ENCODE measurements at places on chromosomes 6 and 20.

GRCh38 chr6:145699462-145699861 is 35.9 kb downstream of the EPM2A start:
- no peaks in the 10 kb centered on the region for H3K27me3 ChIP-seq
- no peak overlapping the region for H3K4me3 ChIP-seq
- H3K4me1 ChIP-seq: no peaks in the 10 kb centered on the region
- DNase-seq: no peak
- no peak overlapping the region for H3K27ac ChIP-seq

DNA sequence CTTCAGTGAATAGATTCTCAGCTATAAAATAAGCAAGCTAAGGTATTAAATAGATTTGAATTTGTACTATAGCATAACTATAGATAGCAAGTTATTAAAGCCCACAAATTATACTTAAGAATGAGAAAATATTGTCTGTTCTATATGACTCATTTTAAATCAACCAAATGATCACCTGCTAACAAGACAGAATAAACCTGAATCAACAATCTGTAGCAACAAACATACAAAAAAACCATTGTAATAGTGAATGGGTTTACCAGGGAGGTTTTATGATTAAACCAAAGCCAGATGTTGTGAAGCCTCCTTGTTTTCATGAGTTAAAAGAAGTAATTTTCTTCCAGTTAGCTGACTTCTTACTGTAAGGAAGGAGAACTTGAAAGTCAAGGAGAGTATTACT is 71.9 kb upstream of the HTR1B start:
- no peak overlapping the region for H3K4me3 ChIP-seq
- H3K27me3 ChIP-seq: no peaks in the 10 kb centered on the region
- no peak overlapping the region for H3K27ac ChIP-seq
- no peaks in the 10 kb centered on the region for H3K36me3 ChIP-seq
- no peak for DNase-seq

DNA sequence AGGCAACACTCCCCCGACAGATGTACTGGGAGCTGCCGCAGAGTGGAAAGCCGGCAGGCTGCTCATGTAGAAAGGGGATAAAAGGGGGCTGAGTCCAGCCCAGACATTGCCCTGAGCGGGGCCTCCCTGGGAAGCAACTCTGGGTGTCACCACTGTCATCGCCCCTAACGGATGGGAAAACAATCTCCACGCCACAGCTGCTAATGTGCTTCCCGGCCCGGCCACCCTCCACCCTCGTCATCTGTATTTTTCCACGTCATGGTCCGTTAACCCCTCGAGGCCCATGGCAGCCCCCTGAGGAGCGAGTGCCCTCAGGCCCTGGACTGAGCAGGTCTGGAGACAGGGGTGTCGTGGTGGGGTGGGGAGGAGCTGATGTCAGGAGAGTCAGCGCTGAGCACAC is 227.4 kb downstream of the DLL1 start:
- no peaks in the 10 kb centered on the region for H3K4me1 ChIP-seq
- H3K4me3 ChIP-seq: no peak overlapping the region
- H3K27ac ChIP-seq: no peak overlapping the region

- H3K36me3 ChIP-seq: no peaks in the 10 kb centered on the region
- DNase-seq: no peak
- H3K27ac ChIP-seq: no peak overlapping the region
- H3K4me3 ChIP-seq: no peak overlapping the region
Measured at GRCh38 chr20:57007171-57007540, 259.3 kb downstream of the BMP7 start.

DNA sequence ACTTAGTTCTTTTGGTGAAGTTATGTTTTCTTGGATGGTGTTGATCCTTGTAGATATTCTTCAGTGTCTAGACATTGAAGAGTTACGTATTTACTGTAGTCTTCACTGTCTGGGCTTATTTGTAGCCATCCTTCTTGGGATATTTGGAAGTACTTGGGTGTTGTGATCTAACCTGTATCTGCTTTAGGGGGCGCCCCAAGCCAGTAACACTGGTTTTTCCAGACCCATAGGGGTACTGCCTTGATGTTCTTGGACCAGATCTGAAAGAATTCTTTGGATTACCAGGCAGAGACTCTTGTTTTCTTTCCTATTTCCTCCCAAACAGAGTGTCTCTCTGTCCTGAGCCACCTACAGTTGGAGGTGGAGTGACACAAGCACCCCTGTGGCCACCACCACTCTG is 309.1 kb upstream of the IMPG1 start:
- no peak for DNase-seq
- no peaks in the 10 kb centered on the region for H3K27me3 ChIP-seq
- no peak overlapping the region for H3K4me3 ChIP-seq
- no peaks in the 10 kb centered on the region for H3K4me1 ChIP-seq
- no peak overlapping the region for H3K27ac ChIP-seq

DNA sequence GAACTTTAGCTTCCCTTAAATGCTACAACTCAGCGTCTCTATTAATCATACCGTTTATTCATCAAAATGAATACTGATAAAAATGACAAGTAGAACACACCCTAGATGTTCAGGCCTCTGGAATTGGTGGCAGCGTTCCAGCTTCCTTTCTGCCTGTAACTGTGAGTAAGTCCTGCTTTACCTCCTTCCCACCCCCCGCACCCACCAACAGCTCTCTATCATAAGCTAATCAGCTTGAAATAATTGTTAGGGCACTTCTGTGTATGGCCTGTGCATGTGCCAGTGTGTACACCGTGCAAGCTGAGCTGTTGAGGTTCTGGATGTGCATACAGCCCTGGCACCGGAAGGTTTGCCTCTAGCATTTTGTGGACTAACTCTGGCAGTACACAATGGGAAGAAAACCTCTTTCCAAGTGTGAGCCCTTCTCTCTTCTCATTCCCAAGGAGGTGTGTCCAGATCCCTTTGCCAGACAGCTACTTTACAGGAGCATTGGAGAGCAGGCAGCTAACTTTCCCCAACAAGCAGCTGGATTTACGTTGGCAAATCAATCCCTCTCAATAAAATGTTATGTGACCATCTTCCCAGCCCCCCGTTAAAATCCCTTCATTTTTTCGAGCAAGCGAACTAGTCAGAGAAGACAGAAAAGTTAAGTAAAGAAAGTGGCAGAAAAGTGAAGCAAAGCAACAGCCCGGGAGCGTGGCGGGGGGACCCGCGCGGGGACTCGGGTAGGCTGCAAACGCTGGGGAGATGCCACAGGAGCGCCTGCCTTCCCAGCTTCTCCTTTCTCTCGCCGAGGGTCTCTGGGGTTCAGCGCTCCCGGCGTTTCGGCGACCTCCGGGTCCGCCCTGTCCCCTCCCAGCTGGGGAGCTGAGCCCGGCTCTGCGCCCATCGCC is 803 bp upstream of the ADGRG6 start:
- peaks cover 2% of the 10 kb centered on the region for H3K4me1 ChIP-seq
- DNase-seq: no peak
- H3K27ac ChIP-seq: no peak overlapping the region
- peak overlapping the region; percentile 72 for H3K4me3 ChIP-seq

- H3K36me3 ChIP-seq: no peaks in the 10 kb centered on the region
- H3K27me3 ChIP-seq: no peaks in the 10 kb centered on the region
- no peak for DNase-seq
- no peaks in the 10 kb centered on the region for H3K4me1 ChIP-seq
- H3K27ac ChIP-seq: no peak overlapping the region
- no peak overlapping the region for H3K4me3 ChIP-seq
Measured at GRCh38 chr6:160477901-160478300, 129.7 kb downstream of the SLC22A3 start.

DNA sequence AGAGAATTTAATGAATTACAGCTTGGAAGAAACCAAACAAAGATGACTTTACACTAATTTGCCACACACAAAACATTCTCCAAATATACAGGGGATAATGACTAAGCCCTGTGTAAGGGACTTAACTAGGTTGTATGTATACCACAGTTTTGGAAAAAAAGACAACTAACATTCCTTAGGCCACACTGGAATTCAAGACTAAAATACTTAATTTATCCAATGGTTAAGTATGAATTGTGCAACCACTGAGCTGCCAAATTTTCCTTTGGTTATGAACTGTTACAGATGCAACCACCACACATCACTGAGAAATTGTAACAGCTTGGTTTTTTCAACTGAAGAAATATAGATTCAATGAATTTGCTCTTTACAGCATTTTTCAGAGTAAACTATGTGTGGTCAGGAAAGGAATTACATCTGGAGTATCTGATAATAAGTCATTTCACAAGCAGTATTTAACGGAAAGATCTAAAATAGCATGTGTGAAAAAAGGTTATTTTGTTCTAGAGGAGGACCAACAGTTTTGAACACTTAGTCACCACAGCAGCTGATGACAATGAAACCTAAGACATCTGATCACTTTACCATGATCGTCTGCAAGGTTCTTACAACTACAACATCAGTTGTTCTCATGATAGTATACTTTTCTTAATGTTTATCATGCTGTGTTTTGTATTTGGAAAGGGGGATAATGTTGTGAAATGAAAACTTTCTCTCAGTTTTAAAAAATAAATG is 318.8 kb downstream of the BCKDHB start:
- H3K27me3 ChIP-seq: no peaks in the 10 kb centered on the region
- no peak overlapping the region for H3K4me3 ChIP-seq
- DNase-seq: no peak

- H3K36me3 ChIP-seq: peaks cover 6% of the 10 kb centered on the region
- H3K4me3 ChIP-seq: peak overlapping the region; percentile 89
- peaks cover 14% of the 10 kb centered on the region for H3K4me1 ChIP-seq
- peak overlapping the region; percentile 62 for H3K27ac ChIP-seq
Measured at GRCh38 chr6:24403501-24403824, 727 bp downstream of the MRS2 start.

DNA sequence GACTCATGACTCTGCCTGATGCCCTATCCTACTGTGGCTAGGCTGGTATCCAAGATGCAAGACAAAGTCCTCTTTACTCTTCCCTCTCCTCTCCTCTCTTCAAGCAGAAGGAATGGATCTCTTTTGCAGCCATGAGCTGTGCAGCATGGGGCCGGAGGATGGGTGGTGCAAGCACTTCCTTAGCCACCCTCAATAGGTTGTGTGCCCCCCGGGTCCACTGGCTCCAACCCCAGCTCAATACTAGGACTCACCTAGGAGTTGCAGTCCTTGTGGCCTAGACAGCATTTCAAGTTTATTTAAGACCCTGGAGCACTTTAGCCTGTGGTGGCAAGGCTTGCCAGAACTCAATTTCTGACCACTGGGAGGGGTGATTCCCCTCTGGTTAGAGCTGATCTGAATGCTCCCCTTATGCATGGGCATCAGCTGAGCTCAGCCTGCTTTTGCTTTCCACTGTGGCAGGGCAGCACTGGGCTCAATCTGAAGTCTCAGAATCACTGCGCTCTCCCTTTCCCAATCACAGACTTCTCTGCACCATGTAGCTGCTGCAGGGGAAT is 29.0 kb upstream of the GRM4 start:
- no peak for DNase-seq
- H3K27ac ChIP-seq: no peak overlapping the region
- H3K4me3 ChIP-seq: no peak overlapping the region
- H3K36me3 ChIP-seq: no peaks in the 10 kb centered on the region

DNA sequence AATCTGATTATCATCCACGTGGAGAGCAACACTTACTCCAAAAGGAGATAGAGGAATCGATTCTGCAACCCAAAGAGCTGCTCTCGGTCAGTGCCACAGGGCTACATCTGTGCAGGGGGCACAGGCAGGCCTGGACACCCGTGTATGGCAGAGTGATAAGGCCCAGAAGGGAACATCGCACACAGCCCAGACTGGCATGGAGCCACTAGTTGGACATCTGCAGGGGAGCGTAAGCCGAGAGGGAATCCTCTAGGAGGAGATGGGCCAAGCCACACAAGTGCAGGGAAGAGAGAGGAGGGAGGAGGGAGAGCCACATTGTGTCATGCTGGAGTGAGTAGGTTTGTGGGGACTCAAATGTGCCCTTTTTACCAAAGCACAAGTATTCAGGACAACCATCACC is 50.4 kb upstream of the ENTPD6 start:
- no peaks in the 10 kb centered on the region for H3K36me3 ChIP-seq
- no peaks in the 10 kb centered on the region for H3K27me3 ChIP-seq
- no peak overlapping the region for H3K27ac ChIP-seq
- no peak for DNase-seq
- H3K4me1 ChIP-seq: peaks cover 5% of the 10 kb centered on the region

GRCh38 chr6:161217628-161218027 is 56.2 kb downstream of the AGPAT4 start:
- H3K27me3 ChIP-seq: no peaks in the 10 kb centered on the region
- no peaks in the 10 kb centered on the region for H3K36me3 ChIP-seq
- no peak overlapping the region for H3K4me3 ChIP-seq
- H3K27ac ChIP-seq: no peak overlapping the region
- DNase-seq: no peak

DNA sequence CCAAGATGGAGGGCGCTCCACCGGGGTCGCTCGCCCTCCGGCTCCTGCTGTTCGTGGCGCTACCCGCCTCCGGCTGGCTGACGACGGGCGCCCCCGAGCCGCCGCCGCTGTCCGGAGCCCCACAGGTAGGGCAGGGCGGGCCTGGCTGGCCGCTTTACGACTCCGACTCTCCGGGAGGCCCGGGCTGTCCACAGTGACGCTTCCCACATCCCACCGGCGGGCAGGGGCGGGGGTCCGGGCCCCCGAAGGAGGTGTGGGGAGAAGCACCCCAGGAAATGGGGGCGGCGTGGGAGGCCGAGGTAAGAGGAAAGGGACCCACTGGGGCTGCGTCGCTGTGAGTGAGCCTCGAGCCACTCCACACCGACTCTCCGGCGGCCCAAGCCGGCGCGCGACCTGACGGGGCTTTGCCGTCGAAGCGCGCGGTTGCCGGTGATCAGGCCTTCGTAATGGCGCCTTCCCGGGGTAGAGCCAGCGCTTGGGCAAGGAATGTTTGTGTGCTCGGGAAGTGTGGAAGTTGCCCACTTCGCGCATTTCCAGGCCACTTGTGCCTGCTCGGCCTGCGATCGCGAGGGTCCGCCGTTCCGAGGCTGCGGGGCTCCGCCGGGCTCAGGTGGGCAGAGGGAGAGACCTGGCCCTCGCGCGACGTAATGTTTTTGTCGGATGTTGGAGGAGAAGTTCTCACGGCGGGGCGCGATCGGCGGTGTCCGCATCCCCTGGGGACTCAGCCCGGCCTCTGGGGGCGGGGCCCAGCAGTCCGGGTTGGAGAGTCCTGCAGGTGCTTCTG is 427 bp downstream of the GINM1 start:
- DNase-seq: no peak
- no peaks in the 10 kb centered on the region for H3K27me3 ChIP-seq
- no peaks in the 10 kb centered on the region for H3K36me3 ChIP-seq
- peak overlapping the region; percentile 95 for H3K27ac ChIP-seq

DNA sequence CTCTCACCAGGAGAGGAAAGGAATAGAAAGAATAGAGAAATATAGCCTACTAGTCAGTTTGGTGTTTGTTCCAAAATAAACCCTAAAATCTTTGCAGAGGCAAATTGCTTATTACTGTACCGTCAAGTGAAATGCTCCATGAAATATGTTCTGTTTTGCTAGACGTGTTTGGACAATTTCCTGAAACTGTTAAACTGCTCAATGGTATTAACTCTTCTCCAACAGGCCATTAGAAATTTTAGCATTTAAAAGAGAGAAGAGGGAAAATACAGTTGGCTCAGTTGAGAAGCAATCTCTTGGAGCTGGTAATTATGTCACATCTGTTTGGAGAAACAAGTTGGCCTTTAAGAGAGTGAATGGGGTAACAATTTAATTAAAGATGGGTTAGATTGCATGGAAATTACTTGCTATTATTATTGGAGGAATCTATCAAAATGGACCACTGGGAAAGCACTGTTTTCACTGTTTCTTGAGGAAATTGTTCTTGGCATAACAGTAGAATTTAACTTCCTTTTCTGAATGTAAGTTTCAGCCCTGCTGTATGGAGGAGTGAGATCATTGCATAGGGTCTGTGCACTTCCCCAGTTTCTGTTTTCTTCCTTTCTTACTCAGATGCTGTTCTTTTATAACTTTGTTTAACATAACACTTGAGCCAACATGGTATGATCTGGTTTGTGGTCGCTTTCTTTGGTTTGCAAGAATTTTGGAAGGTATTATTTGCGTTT is 373.6 kb downstream of the PLCB1 start:
- no peaks in the 10 kb centered on the region for H3K36me3 ChIP-seq
- no peaks in the 10 kb centered on the region for H3K27me3 ChIP-seq
- H3K4me3 ChIP-seq: no peak overlapping the region
- no peaks in the 10 kb centered on the region for H3K4me1 ChIP-seq
